Cerebellum (tissue), 4 donors: ENCODE measurements at places on chromosomes 11 and 22. TPM values are rescaled to one million over a fixed set of nuclear protein-coding genes. Genes with fewer than 3 reads are reported as not detected.

DNA sequence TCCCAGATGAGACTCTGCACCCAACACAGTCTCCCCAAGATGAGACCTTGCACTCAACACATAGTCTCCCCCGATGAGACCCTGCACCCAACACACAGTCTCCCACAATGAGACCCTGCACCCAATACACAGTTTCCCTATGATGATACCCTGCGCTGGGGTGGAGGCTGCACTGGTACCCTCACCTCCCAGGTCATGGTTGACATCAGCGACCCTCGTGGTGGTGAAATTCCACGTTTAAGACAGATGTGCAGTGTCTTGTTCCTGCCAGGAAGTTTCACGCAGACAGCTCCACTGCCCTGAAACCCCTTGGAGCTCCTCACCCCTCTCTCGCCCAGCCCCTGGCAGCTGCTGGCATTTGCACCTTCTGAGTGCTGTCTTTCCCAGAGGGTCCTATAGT is 9.5 kb downstream of the MUC5AC start:
- DNase-seq: no peak

DNA sequence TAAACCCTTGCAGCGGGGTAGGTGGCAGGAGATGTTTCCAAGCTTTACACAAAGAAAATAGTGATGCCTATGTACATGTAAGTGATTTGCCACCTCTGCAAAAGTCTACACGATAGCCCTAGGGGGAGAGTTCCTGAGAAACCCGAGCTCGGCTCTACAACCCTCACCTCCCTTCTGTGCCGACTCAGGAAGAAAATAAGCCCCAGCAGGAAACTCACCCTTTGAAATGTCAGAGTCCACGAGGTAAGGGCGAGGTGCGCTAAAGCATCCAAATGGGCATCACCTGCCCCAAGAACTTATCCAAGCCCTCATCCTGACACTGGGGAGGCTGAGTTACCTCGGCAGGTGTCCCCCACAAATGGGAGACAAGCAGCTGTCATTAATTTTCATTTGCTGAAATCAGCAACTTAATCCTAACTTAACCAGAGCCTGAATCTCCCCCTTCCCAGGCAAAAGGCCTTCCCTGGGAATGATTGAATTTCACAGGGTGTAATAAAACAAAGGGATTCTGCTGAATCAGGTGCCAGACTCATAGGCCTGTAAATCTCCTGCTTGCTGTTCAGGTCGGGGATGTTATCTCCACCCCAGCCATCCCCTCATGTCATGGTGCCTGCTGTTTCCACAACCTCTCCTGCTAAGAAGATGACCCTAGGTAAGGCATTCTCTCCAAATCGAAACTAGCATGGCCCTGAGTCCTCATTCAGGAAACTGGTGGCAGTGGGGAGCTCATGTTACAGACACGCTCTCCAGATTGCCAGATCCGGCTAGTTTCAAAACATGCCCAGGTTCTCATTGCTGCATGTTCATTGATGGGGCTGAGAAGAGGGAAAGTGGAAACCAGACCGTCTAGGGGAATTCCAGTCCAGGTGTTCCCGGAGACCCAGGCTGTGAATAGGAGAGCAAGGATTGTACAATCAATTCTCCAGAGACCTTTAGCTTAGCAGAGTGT is 105.3 kb upstream of the KIRREL3 start:
- no peak for DNase-seq

DNA sequence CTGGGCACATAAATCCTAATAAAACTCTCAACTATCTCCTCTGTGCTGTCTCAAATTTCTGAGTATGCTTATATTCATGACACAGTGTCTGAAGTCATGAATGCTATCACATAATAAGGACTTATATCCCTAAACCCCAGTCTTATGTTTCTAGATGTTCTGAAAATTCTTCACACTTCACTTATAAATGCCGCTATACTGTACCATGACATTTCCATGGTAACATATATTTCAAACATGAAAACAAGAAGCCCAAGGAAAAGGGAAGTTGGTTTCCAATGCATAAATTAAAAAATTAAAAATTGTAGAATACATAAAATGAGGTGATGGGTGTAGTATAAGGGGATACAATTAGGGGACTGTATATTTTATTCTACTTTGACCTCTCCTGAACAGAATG is 11.7 kb downstream of the GVQW3 start:
- DNase-seq: no peak

The ASCL2 gene
- 1.7 TPM for total RNA-seq

DNA sequence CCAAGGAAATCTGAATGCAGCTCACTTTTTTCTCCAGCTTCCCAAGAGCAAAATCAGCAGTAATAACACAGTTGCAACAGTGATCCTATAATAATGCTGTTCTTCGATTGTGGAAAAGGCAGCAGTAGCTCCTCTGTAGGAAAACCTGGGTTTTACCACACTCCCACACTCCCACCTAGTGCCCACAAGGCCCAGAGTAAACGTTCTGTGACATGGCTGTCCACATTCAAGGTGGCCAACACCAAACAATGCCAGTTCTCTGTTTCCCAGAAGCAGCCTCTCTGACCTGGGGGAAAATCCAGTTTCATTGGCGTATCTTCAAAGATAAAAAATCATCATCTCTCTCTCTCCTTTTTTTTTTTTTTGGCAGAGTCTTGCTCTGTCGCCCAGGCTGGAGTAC is 40.2 kb downstream of the WT1 start:
- DNase-seq: no peak

DNA sequence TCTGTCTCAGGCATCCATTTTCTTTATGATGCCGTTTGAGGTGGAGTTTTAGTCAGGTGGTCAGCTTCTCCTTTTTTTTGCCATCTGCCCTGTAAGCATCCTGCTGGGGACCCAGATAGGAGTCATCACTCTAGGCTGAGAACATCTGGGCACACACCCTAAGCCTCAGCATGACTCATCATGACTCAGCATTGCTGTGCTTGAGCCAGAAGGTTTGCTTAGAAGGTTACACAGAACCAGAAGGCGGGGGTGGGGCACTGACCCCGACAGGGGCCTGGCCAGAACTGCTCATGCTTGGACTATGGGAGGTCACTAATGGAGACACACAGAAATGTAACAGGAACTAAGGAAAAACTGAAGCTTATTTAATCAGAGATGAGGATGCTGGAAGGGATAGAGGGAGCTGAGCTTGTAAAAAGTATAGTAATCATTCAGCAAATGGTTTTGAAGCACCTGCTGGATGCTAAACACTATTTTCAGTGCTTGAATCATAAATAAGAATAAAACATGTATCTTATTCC is 10.9 kb upstream of the HBE1 start:
- DNase-seq: no peak

The EIF3M gene
- 91.5 TPM for total RNA-seq

- no peak for DNase-seq
Observed at GRCh38 chr11:12936200-12936599, 72.9 kb upstream of the RASSF10 start.

GRCh38 chr11:113862435-113862834 is 12.9 kb downstream of the USP28 start:
- DNase-seq: no peak

GRCh38 chr22:28105413-28105812 is 186.4 kb upstream of the PITPNB start:
- no peak for DNase-seq

DNA sequence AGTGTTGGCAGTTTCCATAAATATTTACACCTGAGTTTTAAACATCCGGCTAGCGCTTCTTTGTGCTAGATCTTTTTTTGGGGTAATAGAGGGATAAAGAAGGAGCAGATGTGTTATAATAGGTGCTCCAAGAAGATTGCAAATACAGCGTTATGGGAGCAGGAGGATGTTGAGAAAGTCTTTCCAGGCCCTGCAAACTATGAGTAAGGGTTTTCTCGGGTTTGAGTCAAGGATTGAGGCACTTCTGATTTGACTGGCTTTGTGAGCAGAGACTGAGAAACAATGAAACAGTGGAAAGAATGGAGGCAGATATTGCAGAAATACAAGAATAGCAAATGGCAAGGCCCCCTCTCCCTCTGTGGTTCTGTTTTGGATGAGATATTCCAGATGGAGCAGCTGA is 155.0 kb upstream of the TIMP3 start:
- no peak for DNase-seq

The OR2AT4 gene
- not detected for total RNA-seq

DNA sequence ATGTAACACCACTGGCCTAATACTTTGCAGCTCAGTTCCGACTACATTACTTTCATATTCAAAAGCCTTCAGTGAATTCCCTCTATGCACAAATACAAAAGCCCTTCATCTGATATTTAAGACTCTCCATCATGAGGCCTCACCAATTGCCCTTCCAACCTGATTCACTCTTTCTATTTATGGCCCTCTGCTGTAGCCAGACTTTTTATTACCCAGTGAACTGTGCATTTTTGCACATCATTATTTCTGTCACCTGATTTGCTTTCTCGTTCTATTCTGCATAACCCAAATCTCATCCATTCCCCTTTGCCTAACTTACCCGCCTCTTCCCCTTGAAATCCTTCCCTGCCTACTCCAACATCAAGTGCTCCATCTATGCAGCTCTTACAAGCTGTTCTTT is 78.3 kb downstream of the BBOX1 start:
- no peak for DNase-seq

GRCh38 chr11:12768726-12769673 is 94.8 kb downstream of the TEAD1 start:
- DNase-seq: no peak

DNA sequence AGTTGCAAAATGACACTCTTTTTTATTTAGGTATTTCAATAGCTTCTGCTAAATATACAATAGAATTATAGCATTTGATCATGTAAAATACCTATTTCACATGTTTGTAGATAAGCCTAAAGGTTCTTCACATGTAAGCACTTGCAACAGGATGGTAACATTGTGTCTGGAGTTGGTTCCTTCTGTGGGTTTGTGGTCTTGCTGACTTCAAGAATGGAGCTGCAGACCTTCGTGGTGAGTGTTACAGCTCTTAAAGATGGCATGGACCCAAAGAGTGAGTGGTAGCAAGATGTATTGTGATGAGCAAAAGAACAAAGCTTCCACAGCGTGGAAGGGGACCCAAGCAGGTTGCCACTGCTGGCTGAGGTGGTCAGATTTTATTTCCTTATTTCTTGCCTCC is 246.4 kb upstream of the PDGFD start:
- DNase-seq: no peak
